ENCODE measurements at places on chromosomes 1 and 21. TPM values are rescaled to one million over a fixed set of nuclear protein-coding genes. Genes with fewer than 3 reads are reported as not detected.

Gene MYOM3
- total RNA-seq, result 0.12 TPM

- DNase-seq, result no peak
Measured at GRCh38 chr1:214492401-214493075, 58.9 kb downstream of the PTPN14 start.

DNA sequence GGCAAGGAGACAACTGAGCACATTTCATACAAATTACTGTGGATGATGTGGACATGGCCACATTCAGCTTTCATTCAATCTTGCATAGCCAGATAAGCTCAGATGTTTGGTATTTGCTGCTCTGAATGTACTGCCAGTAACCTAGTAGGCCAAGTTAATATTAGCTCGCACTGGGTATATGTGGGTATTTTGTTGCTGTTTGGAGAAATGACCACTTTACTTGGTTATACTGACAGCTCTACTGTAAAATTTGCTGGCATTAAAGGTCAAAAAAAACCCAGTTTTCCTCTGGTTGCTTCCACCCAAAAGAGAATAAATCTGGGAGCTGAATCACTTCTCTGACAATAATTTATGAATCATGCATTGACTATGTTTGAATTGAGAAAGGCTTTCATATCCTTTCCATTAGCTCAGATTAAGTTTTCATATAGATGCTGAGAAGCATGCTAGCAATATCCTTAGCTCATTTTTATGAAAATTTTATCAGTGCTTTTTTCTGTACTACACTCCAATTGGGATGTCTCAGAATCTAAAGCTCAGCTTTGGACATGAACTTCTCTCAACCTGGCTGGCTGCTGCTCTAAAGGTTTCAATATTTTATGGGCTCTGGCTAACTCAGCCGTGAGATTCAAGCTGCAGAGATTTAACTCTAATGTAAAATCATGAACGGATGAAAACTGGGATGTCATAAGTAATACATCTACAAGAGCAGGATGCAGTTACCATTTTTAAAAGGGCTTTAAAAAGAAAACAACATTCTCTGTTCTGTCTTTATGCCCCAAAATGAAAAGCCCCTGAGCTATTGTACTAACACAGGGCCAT, 330.0 kb downstream of the BARHL2 start:
- peak; percentile 72 for DNase-seq

GRCh38 chr1:73770109-73770905, 427.7 kb downstream of the LRRIQ3 start:
- DNase-seq, result no peak

GRCh38 chr1:53601867-53602775, 136.8 kb downstream of the GLIS1 start:
- DNase-seq, result no peak

Gene SASS6
- 9.0 TPM for total RNA-seq

- DNase-seq, result no peak
Measured at GRCh38 chr1:45568421-45568820, 15.4 kb upstream of the NASP start.

DNA sequence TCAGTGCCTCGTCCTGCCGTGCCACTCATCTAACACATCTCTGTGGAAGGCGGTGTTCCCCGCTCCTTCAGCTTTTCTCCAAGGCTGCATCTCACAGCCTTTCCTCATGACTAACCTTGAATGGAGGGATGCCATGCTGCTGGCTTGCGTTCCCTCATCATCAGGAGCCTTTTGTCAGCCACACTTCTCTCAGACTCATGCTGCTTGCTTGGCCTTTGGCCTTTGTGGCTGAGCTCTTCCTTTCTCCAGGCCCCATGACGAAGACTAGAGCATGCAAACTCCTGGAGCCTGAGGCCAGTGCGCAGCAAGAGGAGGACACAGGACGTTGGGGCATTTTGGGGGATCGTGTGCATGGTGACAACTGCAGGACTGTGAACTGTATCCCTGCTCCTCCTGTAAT, 70.8 kb downstream of the SYT2 start:
- no peak for DNase-seq

Gene GRIK1
- not detected for total RNA-seq

DNA sequence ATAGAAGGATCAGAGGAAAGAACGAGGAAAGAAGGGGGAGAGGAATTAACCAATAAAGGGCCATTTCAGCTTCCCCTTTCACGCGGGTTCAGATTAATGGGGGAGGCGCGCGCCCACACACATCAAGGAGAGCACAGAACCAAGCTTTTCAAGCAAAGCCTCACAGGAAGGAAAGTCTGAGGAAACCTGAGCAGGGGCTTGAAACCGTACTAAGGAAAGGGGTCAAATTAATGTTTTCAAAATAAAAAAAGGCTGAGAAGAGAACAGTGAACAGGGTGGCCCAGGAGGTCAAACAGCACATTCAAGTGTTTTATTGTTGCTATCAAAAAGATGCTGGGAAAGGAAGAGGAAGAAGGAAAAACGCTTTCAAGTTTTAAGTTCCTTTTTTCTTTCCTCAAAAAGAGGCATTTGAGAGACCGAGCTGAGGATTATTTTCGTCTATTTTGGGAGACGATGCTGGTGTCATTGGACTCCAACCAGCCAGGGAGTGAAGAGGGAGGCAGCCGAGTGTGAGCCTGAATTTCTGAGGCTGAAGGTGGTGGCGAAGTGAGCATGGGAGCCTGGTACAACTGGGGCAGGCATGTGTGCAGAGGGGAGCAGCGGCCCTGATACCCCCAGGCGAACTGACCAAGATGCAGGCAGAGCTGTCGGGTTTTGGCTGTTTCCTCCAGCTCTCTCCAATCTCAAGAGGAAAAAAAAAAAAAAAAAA, 88.4 kb downstream of the PROX1 start:
- no peak for DNase-seq

Gene CACNA1E
- total RNA-seq, result not detected

DNA sequence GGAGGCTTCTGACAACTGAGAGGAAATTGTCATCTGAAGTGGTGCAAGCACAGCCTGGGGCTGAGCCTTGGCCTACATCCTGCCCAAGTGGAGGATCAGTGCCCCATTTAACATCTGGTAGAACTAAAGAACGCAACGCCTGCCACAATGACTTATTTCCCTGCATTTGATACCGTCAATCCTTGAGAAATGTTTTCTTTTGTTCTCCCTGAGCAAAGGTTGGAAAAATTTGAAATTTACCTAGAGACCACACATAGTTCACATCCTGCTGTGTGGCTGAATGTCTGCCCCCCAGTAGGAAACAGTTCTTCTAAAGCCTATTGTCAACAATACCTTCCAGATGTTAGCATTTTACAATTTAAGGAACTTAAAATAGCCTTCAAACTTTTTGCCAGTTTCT, 5.6 kb upstream of the RGS4 start:
- DNase-seq, result no peak

Gene FTCD
- total RNA-seq, result 0.58 TPM

- no peak for DNase-seq
Measured at GRCh38 chr1:47443530-47444296, 5.9 kb downstream of the FOXD2 start.

Gene CASQ1
- not detected for total RNA-seq

DNA sequence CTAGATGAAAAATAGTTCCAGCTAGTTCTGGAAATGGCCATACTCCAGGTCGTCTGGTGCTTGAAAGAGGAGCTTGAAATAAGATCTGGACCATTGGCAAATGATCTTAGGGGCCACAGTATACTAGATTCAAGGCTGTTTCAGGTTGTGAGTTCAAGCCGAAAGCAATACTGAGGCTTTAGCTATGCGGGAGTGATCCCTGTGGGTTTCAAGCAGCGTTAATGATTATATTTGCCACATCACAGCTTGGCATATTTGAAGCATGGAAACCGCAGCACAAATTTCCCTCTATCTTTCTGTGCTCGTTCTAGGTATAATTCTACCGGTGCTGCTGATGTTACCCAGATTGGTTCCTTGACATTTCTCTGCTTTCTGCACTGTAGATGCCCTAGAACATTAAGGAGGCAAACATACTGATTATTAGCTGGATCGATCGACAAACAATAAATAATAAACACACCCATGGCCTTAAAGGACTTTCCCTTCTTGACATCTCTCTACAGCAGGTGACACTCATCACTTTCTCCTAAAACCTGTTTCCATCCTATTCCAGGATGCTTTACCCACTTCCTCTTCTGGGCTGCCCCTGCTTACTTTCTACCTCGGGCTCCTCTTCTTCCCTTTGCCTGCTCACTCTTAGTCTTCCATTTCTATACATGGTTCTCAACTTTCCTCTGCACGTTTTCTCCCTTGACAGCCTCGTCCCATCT, 40.6 kb upstream of the LYST start:
- DNase-seq, result no peak

GRCh38 chr1:84930329-84930728, 37.3 kb upstream of the LPAR3 start:
- DNase-seq, result no peak

- DNase-seq, result no peak
Measured at GRCh38 chr1:76135835-76136234, 61.3 kb downstream of the ST6GALNAC3 start.

Gene RASAL2
- total RNA-seq, result 11.3 TPM

Gene EXTL1
- not detected for total RNA-seq
